Osteoblast (primary cell): ENCODE measurements at places on chromosomes 7 and 10.

GRCh38 chr7:55245271-55245723 lies 119.8 kb upstream of the LANCL2 start:
- no peaks in the 10 kb centered on the region for H3K27me3 ChIP-seq
- H3K36me3 ChIP-seq = no peaks in the 10 kb centered on the region
- no peak overlapping the region for H3K4me3 ChIP-seq

DNA sequence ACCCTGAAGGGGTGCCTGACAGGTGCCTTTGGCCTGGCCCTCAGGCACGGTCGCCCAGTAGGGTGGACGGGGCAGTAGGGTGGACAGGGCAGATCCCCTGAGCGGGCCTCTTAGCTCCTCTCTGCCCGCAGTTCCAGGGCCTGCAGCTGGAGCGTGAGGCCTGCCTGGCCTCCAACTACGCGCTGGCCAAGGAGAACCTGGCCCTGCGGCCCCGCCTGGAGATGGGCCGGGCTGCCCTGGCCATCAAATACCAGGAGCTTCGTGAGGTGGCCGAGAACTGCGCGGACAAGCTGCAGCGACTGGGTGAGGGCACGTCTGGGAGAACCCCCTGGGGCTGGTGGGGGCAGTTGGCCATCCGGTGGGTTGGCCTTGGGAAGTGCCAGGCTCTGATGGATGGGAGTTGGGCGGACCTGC lies 1.7 kb downstream of the VPS37D start:
- H3K27ac ChIP-seq = no peak overlapping the region
- peaks cover 7% of the 10 kb centered on the region for H3K4me1 ChIP-seq
- H3K4me3 ChIP-seq = no peak overlapping the region
- no peaks in the 10 kb centered on the region for H3K36me3 ChIP-seq
- peaks cover 7% of the 10 kb centered on the region for H3K27me3 ChIP-seq

- no peak overlapping the region for H3K4me3 ChIP-seq
- H3K36me3 ChIP-seq = no peaks in the 10 kb centered on the region
- H3K27me3 ChIP-seq = peaks cover 17% of the 10 kb centered on the region
- H3K27ac ChIP-seq = no peak overlapping the region
Measured at GRCh38 chr7:141511676-141512396, 39.4 kb upstream of the AGK start.

DNA sequence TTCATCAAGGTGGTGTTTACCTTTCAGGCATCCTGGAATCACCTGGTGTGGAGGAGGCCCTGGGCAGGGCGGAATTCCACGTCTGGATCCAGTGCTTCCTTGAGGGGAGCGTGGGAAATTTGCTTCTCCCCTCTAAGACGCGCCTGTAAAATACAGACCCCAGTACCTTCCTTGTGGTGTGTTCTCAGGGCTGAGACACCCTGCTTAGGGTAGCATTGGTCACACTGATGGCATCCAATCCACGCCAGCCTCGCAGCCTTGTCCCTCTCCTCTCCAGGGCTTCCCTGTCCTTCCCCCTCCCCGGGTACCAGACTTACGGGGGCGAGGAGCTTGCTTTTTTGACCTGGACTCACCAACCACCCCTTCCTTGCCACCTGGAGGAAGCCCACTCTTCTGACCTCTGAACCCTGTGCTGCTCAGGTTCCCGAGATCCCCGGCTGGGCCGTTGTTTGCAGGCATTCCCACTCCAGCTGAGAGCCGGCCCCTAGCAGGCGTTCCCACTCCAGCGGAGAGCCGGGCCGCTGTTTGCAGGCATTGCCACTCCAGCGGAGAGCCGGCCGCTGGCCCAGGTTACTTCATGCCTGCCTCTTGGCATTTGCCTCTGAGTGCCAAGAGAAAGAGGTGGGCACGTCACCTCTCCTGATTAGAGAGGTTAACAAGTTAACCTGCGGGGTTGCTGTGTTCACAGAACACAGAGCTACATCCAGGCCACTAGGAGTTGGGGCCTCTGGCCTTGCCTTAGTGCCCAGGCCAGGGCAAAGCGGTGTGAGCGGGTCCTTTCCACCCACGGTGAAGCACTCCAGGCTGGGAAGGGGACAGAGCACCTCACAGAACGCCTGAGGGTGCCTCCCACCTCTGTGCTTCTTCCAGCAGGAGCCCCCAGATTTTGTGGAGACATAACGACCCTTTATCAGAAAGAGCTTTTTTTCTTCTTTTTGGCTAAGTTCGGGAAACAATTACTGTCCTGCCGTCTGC lies 254.0 kb upstream of the PPP2R2D start:
- H3K27ac ChIP-seq = no peak overlapping the region
- no peak for DNase-seq
- H3K4me1 ChIP-seq = no peaks in the 10 kb centered on the region
- H3K27me3 ChIP-seq = no peaks in the 10 kb centered on the region
